ENCODE measurements at places on chromosomes 12 and 14.

DNA sequence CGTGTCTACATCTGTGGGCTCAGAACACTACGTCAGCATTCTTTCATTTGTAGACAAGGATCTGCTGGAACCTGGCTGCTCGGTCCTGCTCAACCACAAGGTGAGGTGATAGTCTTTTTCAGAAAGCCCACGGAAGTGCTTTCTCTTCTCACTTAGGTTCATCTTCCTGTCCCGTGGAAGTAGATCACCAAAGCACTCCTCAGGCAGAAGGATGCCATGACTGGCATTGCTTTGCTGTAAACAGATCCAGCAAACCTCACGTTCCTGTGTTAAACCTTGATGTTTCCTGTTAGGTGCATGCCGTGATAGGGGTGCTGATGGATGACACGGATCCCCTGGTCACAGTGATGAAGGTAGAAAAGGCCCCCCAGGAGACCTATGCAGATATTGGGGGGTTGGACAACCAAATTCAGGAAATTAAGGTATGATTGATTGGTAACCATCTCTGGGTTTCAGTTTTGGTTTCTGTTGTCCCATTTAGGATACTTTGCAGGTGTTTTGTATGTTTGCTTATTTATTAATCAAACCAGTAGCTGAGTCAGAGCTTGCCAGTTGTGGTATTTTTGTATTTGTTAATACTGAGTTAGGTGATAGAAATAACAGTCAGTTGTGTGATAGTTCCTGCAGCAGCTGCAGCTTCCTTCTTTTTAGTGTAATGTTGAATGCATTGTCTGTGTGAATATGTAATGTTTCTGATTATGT is 7.5 kb downstream of the PSMC1 start:
- no peak for DNase-seq

- DNase-seq, result no peak
Observed at GRCh38 chr14:55301437-55302121, 30.4 kb downstream of the FBXO34 start.

GRCh38 chr14:91256661-91257060 is 12.2 kb upstream of the GPR68 start:
- DNase-seq, result no peak

DNA sequence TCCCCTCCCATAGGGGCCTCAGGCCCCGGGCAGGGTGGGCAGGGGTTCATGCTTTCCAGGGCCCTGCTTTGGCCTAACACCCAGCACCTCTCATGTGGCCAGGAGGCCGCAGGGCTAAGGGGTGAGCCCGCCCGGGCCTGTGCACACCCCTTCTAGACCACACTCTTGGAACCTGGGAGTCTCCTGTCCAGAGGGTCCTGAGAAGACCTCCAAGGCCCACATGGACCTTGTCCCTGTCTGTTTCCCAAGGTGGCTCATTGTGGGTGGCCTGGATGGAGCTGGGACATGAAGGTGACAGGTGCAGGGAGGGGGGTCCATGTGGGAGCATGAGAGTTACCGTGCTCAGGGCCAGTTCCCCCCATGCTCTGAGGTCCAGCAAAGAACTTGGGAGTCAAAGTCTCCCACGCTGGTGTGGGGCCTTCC is 11.6 kb downstream of the DLK1 start:
- DNase-seq, result no peak

DNA sequence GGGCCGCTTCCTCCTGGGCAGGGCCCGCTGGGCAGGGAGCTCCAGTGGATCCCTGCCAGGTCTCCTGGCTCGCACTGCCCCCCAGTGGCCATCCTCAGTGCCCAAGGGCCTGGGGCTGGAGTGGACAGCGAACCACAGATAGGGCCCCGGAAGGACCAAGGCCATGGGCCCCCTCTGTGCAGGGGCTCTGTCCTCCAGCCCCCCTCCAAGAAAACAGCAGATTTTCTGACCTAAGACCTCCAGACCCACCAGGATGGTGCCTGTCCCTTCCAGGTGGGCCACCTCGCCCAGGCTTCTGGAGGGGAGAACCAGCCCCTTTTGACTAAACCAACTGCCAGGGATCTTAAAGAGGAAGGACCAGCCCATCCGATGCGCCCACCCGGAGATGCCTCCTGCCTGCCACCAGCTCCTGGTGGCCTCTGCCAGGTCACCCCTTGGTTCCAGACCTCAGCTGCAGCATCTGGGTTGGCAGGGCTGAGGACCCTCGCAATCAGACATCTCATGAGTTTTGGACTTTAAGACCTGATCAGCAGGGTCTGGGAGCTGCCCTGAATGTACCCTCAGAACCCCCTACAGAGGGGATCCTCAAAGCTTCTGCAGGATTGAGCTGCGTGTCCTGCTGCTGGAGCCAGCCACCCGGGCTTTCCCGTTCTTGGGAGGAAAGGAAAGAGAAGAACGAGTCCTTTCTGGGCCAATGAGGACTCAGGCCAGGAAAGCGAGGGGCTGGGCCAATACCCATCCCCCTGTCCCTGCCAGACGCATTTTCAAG is 325.8 kb upstream of the DIO3 start:
- DNase-seq, result peak; percentile 20

GRCh38 chr12:93015871-93016751 is 87.0 kb upstream of the EEA1 start:
- no peak for DNase-seq

DNA sequence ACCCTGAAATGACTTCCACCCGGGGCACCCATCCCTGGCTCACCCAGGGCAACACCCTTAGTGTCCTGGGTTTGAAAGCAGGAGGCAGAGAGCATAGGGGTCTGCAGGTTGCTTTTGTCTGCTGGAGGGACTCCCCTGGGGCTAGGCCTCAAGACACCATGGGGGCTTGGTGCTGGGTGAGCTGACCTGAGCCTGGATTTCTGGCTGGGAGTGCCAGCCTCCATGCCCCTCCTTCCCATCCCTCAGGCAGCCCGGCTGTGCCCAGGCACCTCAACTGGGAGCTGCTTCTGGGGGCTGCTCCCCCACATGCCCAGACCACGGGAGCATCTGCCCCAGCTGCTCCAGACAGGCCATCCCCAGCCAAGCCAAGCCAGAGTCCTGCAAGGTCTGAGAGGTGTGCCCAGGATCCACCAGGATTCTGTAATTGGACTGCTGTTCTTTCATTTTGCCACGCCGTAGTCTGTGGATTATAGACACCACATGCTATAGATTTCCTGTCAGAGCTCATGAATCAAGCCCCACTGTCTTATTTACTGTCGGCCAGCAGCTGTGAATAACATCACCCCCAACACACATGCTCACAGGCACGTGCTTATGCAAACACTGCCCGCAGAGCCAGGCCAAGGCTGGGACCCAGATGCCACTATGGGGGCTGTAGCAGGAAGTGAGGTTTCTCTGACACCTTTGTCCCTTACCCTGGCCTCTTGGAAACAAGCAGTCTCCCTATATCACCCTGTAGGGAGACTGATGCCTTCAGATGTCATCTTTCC is 29.4 kb upstream of the ESRRB start:
- DNase-seq, result no peak

GRCh38 chr12:125111403-125111802 is 46.2 kb downstream of the AACS start:
- DNase-seq, result no peak

GRCh38 chr12:132321321-132322118 is 7.9 kb downstream of the GALNT9 start:
- DNase-seq, result no peak

DNA sequence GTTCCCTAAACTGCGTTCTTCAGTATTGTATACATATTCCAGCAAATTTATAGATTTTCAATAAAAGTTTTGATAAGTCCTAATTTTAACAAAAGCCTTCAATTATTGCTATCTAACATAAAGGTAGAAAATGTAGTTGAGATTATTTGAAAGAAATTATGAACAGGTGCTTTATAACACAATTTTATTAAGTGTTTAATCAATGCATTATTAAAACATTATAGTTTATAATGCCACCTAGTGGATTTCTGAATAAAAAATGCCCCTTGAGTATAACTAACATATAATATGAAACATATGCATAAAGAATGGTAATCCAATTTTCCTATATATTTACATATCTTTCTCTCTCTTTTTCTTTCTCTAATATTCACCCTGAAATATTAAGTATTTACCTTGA is 515.3 kb downstream of the SLC6A15 start:
- no peak for DNase-seq

GRCh38 chr12:27277846-27278260 is 33.8 kb downstream of the STK38L start:
- peak; percentile 2 for DNase-seq

DNA sequence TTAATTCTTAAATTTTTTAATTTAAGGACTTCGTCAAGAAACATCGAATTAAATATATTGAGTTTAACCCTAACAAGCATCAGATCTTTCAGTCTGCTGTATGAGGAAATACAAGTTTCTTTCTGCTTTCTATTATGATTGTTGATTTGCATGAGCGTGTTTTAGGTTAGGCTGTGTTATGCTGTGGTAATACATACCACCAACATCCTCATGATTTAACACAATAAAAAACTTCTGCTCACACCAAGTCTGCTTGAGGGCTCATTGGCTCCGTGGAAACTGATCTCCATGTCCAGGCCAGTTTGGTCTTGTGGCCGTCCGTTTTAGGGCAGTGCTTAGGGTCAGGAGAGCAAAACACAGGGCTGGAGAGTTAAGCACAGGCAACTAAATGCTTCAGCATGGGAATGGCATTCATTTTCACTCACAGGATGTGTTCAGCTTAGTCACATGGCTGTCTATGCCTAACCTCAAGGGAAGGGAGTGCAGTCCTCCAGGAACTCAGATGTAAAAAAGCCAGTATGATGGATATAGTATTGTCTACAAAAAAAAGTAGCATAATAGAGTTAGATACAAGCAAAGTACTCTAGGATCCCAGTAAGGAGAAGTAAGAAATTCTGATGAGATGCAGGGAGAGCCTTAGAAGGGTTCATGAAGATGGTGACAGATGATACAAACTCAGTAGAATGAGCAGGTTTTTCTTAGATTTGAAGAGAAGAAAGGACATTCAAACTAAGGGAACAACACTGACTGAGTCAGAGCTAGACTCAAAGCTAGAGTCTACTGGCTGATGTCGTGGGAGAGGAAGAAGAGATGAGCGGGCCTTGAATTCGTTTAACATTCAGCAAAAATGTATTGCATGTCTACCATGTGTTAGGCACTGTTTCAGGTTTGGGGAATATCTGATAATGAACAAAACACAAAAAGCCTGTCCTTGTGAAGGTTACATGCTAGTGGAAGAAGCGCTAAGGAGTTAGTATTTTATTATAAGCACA is 16.3 kb downstream of the MARK3 start:
- DNase-seq, result no peak

DNA sequence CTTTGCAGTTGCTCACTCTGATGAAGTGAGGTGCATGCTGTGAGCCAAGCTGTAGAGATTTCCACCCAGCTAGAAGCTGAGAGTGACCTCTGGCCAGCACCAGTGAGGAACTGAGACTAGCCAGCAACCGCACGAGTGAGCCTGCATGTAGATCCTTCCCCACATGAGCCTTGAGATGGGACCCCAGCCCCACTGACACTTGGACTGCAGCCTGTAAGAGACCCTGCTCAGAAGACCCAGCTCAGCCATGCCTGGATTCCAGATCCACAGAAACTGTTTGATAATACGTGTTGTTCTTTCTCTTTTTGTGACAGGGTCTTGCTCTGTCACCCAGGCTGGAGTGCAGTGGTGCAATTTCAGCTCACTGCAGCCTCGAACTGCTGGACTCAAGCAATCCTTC is 229.2 kb downstream of the GLT1D1 start:
- no peak for DNase-seq

GRCh38 chr12:117129391-117129790 is 30.2 kb upstream of the TESC start:
- no peak for DNase-seq

DNA sequence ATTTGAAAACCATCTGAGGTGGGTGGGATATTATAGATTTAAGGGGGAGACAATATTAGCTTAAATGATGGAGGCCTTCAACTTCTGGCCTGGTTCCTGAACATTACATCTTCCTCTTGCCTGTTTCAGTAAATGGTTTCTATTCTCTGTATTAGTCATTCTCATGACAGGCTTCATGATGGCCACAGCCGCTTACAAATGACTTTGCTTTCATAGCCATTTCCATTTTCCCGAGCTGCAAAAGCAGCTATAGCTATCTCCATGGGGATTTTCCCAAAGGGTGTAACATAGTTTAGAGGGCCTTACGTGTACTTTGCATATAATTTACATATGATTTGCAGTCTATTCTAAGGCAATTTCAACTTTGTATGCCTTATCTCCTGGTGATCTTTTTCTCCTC is 121.8 kb downstream of the NRXN3 start:
- DNase-seq, result no peak

DNA sequence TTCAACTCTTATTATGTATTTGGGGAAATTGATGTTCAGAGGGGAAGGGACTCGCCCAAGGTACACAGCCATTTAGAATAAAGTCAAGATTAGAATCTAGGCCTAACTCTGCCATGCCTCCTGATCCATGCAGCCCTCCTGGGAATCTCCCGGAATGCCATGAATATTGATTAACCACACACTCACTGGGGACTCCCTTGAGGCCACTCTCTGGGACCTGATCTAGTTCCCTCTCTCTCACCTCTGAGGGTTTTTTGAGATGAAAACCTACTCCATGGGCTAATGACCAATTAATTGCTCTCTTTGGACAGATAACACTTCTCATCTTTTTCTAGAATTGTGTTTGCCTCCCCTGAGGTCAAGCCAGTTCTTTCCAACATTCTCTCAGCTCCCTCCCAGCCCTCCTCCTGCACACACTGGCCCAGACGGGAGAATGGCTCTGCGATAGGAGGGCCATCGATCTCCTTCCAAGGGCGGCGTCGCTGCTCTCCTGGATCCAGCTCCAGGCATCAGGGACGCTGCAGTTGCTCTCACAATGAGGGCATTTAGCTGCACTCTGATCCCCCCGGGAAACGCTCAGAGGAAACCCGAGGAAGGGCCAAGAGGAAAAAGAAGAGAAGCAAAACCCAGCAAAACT is 22.6 kb downstream of the WSCD2 start:
- no peak for DNase-seq

DNA sequence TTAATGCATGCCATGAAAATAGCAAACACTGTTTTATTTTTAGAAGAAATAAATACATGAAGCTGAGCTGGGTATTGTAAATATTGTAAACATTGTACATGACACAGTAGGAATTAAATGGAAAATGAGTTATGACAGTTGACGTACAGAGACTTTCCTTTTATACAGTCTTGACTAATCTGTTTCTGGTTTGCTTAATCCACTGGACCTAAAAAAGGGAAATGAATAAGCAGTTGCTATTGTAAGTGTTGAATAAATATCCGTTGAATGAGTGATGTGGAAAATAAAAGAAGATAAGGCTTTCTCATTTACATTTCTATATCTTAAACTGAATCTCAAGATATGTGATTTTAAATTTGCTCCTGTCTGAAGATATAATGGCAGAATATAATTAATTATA is 15.0 kb downstream of the PMCH start:
- DNase-seq, result no peak

- no peak for DNase-seq
Observed at GRCh38 chr14:44438936-44439335, 68.1 kb downstream of the FSCB start.

- no peak for DNase-seq
Observed at GRCh38 chr12:12726555-12727093, 9.5 kb downstream of the CDKN1B start.

GRCh38 chr12:52521568-52522266 is 1.5 kb upstream of the KRT5 start:
- DNase-seq, result no peak
